ENCODE measurements at places on chromosomes 7 and 10.

DNA sequence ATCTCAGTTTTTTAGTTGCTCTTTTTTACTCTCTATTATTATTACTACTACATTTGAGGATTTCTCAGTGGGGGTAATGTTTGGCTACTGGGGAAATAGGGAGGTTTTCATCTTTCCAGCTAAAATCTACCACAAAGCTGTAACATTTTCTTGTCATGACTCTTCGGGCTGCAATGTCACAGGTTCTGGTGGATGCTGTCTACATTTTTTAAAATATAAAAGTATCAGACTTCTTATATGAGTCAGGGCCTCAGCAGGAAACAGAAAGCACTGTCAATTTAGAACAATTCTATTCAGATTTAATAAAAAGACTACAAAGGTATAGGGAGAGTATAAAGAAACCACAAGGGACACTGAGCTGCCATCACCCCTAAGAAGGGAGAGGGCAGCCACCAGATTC, 61.6 kb downstream of the DNAJC12 start:
- DNase-seq: no peak

DNA sequence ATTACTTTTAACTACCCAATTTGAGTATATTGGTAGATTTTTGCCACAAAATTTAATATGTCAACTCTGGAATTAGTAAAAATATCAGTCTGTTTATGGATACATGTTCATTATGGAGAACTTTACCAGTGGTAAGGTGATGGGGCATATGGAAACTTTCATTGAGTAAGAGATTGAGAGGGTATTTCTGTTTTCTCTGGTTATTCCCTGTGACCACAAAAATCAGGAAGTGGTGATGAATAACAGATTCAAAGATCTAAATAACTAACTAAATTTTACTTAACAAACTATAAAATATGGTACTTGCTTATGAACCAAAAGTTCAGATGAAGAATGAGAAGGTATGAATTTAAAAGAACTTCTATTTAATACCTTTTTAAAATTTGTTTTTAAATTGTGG, 22.1 kb upstream of the STEAP4 start:
- DNase-seq: no peak

DNA sequence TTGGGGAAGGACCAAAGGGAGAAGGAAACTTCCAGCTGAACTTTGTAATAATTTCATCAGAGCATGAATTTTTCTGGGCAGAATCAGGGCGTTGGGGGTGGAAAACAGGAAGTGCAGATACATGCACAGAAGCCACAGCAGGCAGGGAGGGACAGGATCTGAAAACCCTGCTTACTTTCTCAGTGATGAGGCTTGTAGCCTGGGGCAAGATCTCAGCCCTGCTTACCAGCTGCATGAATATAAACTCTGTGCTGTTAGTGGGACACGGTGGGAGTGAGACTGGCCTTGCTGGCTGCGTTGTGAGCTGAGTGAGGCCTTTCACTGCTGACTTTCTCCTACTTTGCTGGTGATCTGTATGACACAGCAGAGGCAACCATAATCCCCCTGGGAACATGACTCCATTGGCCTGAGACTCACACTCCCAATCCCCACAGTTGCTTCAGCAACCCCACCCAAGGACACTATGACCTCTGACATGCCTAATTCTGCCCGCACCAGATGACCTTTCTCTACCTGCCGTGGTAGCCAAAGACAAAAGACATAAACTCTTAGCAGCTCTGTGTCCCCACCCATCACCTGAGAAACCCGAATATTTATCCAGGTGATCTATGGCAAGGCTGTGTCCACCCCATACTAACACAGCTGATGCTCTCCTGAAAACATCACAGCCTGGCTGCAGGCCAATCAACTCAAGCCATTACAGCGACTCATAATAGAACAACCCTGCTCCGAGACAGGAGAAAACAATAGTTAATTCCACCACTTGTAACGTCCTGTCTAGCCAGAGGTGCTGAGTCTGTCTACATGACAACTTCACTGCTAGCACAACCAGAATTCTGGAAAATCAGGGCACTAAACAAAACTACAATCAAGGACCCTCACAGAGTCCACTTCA, 190.7 kb upstream of the CHRM2 start:
- DNase-seq: no peak

DNA sequence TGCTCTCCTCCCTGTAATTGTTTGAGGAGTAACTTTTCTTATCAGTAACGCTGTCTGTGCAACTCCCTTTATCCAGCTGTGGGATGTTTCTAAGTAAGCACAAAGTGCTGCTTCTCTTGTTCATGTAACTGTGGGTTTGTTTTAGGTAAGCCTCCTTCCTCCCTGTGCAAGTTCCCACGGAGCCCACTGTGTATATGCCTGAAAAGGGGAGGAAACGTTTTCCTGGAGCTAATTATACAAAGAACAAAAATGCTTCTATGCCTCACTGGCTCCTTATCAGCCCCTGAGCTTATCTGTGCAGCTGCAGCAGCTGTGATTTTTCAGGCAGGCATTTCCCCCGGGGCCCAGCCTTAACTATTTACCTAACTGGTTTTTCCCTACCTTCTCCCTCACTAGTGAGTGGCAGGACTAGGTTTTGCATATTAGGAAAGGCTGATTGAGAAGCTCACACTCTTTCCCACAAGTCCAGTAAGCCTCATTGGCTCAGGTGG, 593.4 kb upstream of the GHITM start:
- no peak for DNase-seq

DNA sequence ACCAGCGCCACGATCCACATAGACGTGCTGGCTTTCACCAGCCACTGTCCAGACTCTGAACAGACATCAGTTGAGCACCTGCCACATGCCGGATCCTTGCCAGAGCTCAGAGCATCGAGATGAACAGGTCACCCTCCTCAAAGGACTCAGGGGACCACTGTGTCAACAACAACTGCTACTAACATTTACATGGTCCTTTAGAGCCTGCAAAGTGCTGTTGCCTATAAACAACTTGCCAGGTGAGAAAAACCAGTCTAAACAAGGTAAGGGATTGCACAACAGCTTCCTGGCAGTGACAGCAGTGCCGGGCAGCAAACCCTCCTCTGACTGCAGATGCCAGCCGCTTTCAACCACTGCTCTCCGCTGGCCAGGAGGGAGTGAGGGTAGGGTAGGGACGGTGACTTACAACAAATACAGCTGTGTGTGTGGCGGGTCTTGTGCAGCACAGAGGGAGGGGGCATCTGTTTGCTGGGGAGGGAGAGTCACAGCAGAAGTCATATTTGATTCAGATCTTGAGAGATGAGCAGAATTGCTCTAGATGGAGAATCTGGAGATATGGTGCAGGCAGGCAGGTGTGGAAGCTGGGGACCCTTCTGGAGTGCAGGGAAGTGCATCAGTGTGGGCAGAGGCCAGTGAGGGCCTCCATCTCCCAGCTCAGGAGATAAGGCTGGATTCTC, 32.8 kb upstream of the RHEB start:
- no peak for DNase-seq

DNA sequence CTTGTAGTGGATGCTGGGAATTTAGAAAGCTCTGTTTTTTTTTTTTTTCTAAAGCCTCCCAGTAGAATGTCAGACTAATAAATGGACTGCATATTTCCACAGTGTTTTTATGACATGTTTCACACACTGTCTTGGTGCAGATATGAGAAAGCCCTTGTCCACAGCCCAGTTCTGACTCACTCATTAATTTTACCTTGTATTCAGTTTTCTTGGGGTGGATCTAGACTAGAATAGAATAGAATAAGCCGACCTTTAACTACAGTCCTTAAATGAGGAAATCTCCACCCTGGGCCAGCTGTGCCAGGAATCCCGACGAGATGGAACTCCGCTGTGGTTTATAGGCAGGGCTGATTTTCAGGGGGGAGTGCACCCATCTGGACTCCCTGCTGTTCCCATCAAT, 274.7 kb downstream of the NRG3 start:
- DNase-seq: no peak

GRCh38 chr7:126227055-126227454, 1025.7 kb downstream of the GRM8 start:
- no peak for DNase-seq

DNA sequence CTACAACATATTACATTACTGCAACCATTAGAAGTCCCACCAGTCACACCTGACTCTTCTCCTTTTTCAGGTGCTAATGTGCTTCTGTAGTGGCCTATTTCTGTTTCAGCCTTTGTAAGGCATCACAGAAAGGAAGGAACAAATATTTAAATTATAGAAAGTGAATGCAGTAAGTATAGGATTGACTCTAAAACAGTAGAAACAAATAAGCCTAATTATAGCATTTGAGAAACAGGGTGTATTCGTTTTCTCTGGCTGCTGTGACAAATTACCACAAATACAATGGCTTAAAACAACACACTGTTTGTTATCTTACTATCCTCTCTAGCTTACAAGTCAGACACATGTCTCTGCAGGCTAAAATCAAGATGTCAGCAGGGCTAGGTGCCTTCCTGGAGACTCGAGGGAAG, 69.4 kb downstream of the CCSER2 start:
- DNase-seq: no peak

DNA sequence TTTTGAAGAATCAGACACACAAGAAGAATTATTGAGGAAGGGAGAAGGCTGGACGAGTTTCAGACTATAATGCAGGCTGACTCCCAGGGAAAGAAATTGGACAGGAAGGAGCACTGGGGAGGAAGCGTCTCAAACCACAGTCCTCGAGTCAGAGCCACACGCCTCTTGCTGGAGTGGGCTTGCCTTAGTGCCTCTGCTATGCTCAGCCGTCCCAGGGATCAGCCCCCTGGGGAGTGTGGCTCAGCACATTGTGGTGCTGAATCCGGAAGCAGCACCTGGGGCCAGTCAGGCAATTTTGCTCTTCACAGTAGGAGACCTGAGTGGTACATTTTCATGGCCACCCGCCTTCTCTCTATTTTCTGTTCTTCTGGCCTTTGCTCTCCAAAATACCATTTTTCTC, 67.4 kb upstream of the SLC35G1 start:
- no peak for DNase-seq

GRCh38 chr10:89369156-89370105, 8.4 kb upstream of the IFIT1B start:
- DNase-seq: peak; percentile 74

GRCh38 chr10:458421-458851, 231.0 kb downstream of the DIP2C start:
- DNase-seq: no peak

- no peak for DNase-seq
Measured at GRCh38 chr7:116464375-116464774, 35.2 kb upstream of the CAV2 start.

DNA sequence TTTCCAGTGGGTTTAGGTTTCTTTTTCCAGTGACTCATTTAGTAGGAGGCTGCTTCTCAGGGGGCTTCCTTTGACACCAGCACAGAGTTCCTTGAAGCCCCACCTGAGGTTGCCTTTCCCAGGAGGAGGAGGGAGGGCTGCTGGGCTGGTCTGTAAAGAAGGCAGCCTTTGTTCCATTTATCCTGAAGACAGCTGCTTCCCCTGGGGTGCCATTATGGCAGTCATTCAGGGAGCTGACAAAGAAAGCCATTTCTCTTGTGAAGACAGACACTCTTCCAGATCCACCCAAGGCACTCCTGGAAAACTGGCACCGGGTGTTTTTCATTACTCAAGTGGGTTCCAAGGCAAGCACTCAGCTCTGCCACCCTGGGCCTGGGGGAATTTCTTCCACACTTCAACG, 54.0 kb downstream of the MTURN start:
- DNase-seq: no peak

GRCh38 chr7:124784879-124785818, 19.6 kb upstream of the GPR37 start:
- peak; percentile 87 for DNase-seq

- no peak for DNase-seq
Measured at GRCh38 chr7:151115121-151115835, 29.0 kb downstream of the AGAP3 start.

- no peak for DNase-seq
Measured at GRCh38 chr7:119270644-119271043, 1002.3 kb upstream of the KCND2 start.

- peak; percentile 42 for DNase-seq
Measured at GRCh38 chr10:85649461-85649860, 717.1 kb downstream of the GRID1 start.

DNA sequence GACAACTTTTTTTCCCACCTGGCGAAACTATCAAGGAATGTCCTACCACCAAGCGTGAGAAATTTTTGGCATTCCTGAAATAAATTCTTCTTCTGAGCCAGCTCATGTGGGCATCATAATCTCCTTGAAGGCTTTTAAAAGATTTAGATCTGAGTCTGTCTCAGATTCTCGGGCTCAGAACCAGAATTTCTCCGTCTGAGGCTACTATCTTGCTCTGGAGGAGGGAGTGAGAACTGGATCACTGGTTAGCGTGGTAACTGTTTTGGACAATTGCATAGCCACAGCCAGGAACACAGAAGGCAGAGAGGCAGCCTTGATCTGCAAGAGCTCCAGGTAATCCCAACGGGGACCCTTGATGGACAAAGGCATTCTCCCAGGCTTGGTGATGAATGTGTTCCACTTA, 1.0 kb upstream of the PLAC9 start:
- DNase-seq: no peak

Measured in Ammon's horn (tissue), 1 donor.